ENCODE measurements at places on chromosomes 3 and 15.

DNA sequence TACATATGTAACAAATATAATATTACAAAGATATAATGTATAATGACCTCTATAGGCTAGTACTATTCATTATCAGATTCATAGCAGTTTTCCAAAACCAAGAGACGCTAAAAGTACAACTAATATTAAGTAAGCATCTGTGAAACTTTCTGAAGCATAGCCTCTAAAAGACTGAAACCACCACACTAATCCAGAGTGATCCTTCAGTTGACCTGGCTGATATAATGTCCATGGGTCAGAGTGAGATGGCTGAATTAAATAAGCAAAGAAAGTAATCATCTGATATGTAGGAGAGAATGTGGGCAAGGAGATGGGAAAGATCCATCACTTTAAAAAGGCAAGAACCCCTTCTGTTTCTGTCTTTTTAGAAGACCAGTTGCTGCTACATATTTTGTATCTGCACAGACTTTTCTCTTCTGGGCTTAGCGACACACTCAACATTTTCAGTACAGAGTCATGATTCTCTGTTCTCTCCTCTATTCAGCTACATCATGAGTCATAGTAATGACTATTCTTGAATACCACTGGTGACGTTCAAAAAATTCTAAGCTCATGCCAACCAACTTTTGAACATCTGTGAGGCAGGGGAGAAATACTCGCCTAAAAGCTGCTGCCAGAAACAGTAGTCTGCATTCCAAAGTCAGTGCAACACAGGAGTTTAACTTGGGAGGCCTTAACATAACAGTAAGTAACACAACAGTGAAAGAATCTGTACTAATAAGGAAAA is 149.6 kb downstream of the MAGI1 start:
- DNase-seq = peak; percentile 93

- no peak for DNase-seq
These were observed 72.6 kb downstream of the CHST2 start for GRCh38 chr3:143192193-143192592.

DNA sequence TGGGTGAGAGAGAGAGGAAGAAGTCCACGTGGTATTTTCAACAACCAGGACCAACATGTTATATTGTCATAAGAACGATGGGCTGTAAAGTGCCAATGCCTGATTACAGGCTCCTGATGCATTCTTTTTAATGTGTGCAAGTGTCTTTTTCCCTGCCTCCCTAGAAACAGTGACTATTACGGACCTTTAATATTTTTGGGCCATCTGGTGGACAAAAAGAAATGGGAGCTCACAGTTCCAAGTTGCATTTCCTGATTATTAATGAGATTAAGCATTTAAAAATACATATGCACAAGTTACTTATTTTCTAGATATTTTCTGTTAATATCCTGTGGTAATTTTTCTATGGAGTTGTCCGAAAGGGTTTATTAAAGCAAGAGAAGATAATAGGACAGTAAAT is 530.2 kb downstream of the NR2F2 start:
- DNase-seq = no peak

GRCh38 chr3:145005427-145005826 is 1033.8 kb downstream of the DIPK2A start:
- no peak for DNase-seq

- DNase-seq = no peak
These were observed 342.2 kb downstream of the FOXP1 start for GRCh38 chr3:71241246-71241901.

DNA sequence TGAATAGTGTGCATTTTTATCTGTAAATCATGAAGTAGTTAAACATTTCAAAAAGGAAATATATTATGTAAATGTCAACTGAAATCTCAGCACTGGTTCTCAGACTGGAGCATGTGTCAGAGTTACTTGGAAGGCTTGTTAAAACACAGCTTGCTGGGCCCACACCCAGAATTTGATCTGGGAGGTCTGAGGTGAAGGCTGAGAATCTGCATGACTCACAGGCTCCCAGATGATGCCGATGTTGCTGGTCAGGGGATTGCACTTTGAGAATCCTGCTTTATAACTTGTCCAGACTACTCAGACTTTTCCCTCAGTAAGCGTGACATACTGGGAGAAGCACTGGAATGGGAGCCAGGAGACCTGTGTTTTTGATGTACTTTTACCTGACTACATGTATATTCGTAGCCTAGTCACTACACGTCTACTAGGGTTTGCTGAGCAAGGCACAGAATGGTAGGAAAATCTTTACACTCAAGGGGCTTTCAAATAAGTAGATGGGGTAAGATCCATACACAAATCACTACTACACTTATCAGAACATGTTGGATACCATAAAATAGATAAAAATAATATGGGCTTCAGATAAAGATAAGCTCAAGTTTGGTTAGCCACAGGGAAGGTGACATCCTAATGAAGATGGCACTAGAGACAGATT is 77.1 kb upstream of the MEX3B start:
- DNase-seq = peak; percentile 97

DNA sequence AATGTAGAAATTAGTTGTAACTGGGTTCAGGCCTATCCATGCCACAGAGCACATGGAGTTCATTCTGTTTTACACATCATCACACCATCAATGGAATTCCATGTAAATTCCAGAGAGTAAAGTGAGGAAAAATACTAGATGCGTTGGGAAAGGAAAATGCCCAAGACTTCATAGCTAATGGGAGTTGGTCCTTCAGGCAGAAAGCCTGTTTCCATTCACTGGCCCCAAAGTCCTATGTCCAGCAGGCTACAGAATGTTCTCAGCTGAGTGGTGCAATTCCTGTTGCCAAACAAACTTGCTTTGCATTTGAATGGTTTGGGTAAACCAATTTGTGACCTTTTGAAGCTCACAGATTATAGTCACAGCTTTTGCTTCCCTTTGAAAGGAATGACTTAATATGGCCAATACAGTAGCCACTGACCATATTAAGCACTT is 164.6 kb upstream of the PFN2 start:
- DNase-seq = no peak

DNA sequence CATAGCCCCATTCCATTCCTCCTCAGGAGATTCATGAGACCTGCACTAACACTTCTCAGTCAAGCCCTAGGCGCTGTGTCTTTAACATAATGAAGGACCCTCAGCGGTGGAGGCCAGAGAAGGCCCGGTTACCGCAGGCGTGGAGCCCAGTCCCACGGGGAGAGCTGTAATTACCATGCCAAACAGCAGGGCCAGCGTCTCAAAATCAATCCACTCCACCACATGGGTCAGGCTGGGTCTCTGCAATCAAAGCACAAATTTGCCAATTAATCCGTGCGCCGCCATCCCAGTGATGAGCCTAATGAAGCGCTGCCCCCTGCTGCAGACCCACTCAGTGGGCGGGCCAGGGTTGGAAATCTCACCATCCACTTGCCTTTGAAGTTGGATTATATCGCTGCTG is 109.7 kb downstream of the OCA2 start:
- no peak for DNase-seq

DNA sequence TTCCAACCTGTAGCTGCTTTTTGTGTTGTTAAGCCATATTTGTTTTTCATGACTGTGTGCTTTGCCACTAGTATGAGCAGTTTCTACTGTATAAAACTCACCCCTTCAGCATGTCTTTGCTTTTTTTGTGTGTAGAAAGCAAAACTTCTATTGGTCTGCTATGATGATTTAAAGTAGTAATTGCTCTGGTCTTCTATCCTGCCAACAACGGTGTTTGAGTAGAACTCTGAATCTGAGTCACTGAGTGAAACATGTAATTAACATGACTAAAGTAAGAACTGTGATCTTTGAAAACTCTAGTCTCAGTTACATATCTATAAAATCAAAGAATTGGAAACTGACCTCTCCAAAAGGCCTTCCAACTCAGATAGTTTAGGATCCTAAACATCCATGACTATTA is 133.6 kb downstream of the TPRG1 start:
- DNase-seq = no peak

DNA sequence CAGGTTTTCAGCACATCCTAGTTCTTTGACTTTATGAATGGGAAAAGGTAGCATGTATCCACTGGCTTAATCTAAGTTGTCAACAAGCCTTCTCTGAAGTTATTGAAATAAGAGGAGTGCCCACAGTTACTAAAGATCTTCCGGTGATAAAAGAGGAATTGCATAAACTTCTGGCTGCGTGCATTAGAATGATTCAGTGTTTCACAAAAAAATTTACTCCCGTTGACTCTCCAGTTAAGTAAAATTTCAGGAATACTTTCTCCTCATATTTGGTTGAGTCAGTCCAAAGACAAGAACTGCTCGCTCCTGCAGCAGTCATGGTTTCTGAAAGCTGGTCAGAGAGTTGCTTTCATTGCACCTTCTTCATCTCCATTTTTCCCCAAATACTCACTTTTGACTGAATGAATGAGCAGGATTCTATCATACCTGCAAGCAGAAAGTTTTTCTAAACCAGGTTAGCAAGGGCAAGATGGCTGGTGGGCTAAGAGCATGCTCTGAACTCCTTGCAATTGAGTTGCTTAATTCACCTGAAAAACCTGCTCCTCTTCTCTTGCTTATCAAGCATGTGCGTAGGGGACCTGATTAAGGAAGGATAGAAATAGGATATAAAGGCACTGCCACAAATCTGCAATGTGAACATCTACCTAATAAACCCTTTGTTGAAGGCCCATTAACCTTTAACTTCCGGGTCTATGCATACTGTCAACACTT is 64.2 kb upstream of the TIMP4 start:
- DNase-seq = peak; percentile 35

DNA sequence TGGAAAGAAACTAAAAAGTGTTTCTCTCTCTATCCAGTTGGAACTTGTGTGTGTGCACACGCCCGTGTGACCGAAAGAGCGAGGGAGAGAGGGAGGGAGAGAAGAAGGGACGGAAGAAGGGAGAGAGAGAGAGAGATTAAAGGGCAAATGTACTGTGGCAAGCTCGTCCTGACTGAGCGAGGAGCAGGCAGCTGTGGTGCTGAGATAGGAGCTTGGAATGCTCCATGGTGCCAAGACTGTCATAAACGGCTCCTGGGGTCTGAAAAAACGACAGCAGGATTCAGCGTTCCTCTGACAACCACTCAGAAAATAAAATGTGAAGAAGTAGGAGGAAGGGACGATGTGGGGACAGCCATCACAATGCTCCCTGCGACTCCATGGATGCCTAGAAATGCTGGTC is 276.0 kb downstream of the SV2B start:
- DNase-seq = no peak

- no peak for DNase-seq
These were observed 1.6 kb downstream of the BTBD1 start for GRCh38 chr15:83065431-83065830.

GRCh38 chr15:66880380-66881155 is 178.5 kb downstream of the SMAD6 start:
- no peak for DNase-seq

DNA sequence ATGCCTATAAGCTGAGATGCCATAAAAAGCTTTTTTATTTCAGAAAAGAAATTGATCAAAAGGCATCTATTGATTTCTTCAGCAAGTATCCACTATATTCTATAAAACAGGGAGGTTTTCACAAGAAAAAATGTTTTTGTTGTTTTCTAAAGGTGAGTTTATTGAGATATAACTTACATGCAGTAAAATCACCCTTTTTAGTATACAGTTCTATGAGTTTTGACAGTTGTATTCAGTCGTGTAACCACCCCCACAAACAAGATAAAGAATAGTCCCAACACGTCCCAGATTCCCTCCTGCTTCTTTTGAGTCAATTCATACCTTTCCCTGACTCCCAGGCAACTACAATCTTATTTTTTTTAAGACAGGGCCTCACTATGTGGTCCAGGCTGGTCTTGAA is 7.8 kb downstream of the INTS14 start:
- DNase-seq = no peak

GRCh38 chr3:122767540-122768372 is 25.9 kb downstream of the HSPBAP1 start:
- no peak for DNase-seq

DNA sequence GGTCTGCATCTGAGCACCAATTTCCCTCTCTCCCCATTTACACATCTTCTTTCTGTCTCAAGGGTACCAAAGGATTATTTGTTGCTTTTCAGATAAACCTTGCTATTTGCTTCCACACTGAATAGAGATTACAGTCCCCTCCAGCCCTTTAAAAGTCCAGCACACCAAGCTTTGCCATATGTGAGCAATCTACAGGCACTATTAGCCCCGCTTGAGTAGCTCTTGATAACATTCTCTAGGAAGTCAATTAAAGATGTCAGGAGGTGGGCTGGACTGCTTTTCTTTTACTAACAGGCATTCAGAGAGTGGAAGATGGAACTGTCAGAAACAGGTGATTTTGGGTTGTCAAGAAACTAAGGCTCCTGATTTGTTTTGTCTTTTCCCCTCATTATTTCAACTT is 417.0 kb downstream of the ROBO2 start:
- no peak for DNase-seq

Measured in HT1080 (cell line).